ENCODE measurements at places on chromosomes 5 and 9.

DNA sequence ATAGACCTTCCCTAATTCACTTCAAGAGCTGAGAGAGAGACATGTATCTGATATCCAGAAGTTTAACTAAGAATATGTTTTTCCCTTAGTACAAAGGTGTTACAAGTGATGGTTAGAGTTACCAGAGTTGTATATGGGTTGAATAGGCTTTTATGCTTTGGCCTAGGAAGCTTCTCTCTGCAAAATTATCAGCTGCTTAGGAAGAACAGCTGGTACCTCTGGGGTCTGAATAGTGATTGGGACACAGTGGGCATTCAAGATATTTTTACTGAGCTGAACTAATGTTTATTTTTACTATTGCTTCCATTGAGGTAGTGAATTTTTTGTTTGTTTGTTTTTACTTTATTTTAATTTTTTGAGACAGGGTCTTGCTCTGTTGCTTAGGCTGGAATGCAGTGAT is 67.6 kb upstream of the BASP1 start:
- no peak for DNase-seq

GRCh38 chr9:104941597-104941996 is 13.6 kb upstream of the ABCA1 start:
- no peak for DNase-seq

GRCh38 chr5:37776826-37777225 is 63.0 kb downstream of the GDNF start:
- DNase-seq, result no peak

DNA sequence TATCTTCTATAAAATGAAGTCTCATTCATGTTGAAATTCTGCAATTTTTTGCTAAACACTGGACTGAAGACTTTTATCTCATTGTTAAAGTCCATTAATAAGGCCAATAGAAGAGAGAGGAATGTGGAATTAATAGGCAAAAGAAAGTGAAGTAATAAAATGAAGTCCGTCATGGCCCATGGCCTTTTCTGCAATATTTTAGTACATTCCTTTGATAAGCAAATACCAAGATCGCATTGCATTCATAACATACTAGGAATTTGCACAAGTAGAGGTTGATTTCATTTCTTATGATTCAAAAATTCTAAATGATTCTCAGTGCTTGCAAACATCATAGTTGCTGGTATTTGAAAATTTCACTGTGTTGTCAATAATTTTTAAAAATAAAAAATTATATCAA is 664.0 kb downstream of the NR2F1-AS1 start:
- no peak for DNase-seq

DNA sequence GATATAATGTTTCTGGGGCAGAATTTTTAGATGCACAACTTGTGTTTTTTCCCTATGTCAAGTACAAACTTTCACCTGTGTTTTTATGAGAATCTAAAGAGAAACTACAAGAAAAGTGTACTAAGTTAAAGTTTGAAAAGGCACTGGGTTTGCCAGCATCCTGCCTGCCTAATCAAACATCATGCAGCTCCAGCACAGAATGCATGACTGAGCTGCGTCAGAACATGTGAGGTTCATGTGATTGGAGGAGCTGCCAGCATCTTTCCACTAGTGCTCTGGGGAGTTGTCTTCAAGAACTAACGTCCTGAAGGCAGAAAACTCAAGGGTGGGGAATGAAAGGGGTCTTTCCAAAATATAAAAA is 46.1 kb upstream of the RIC1 start:
- DNase-seq, result no peak

DNA sequence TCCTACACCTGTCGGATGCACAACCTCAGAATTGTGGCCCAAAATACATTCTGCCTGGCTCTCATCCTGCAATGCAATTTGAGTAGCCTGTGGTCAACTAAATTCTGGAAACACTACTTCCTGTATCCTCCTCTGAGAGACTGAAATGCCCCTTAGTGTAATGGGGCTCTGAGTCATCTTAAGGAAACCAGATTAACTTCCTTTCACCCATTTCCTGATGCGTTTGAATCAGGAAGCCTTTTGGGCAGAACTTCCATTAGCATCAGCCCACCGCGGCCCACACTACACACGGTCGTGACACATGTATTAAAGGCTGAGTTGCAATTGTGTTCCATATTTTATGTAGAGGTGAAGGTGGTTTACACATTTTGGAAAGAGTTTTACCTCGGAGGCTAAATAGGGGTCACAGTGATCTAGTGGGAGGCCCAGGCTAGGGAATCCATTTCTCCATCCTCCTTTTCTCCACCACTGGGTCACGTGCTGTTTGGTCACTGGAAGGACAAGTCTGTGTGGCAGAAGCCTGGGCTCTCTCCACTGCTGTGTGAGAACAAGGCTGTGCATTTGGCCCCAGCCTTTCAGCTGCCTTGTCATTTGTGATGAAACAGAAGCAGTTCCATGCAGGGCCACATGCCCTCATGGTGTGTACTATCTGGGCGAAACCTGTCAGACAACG is 55.9 kb downstream of the DAP start:
- peak; percentile 70 for DNase-seq

- no peak for DNase-seq
Observed at GRCh38 chr9:131426545-131426944, 32.7 kb downstream of the PRRC2B start.
